Activated CD4-positive, alpha-beta T cell treated with anti-CD3 and anti-CD28 coated beads, Interleukin-2, amount 50 U/mL, for 48 hours (primary cell): ENCODE measurements at places on chromosomes 13 and 19.

GRCh38 chr13:43362556-43362955 is 339.2 kb downstream of the DNAJC15 start:
- DNase-seq: no peak

- DNase-seq: no peak
Measured at GRCh38 chr13:83773961-83774360, 108.3 kb downstream of the SLITRK1 start.

DNA sequence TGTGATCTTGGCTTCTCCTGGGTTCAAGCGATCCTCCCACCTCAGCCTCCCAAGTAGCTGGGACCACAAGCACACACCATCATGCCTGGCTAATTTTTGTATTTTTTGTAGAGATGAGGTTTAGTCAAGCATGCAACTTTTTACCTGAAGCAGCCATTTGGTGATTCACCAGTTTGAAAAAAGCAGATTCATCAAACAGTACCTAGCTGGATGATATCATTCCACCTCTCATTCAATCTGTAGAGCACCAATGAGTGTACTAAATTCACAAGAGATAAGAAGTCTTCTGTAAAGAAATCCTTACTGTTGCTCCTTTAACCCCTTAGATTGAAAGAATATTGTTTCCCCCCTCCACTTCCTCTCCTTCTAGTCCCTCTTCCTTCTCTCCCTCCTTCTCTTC is 261.1 kb upstream of the RFC3 start:
- DNase-seq: no peak

DNA sequence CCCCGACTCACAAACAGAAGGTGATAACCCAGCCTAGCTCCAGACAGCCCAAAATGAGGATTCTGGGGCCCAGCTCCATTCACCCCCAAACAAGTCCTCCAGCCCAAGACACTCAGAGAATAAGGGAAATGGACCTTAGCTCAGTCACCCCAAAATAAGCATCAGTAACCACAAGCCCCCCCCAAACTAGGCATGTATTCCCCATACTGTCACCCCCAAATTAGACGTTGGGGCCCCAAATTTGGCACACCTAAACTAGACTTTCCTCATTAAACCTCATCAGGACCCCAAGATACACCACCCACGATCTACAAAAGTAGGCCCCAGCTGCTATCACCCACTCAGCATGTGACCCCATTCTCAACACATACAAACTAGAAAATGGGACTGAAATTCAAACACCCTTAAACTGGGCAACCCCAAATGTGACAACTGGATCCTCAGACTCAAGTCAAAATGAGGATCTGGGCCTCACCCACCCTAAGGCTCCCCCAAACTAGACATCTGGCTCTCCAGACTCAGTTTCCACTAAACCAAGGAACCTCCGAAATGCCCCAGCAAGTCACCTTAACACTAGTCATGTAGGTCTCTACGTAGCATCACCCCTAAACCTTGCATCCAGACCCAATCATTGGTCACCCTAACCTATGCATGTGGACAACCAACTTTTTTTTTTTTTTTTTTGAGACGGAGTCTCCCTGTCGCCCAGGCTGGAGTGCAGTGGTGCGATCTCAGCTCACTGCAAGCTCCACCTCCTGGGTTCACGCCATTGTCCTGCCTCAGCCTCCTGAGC is 13.4 kb upstream of the ERFL start:
- no peak for DNase-seq

- no peak for DNase-seq
Measured at GRCh38 chr19:52648336-52649016, 10.3 kb upstream of the ZNF83 start.

- DNase-seq: no peak
Measured at GRCh38 chr19:30718707-30719106, 346.5 kb downstream of the ZNF536 start.

GRCh38 chr13:22960827-22961226 is 220.0 kb upstream of the SGCG start:
- no peak for DNase-seq

GRCh38 chr19:23978068-23978467 is 63.4 kb downstream of the ZNF726 start:
- DNase-seq: no peak

- no peak for DNase-seq
Measured at GRCh38 chr13:50208826-50209335, 193.6 kb downstream of the KCNRG start.

DNA sequence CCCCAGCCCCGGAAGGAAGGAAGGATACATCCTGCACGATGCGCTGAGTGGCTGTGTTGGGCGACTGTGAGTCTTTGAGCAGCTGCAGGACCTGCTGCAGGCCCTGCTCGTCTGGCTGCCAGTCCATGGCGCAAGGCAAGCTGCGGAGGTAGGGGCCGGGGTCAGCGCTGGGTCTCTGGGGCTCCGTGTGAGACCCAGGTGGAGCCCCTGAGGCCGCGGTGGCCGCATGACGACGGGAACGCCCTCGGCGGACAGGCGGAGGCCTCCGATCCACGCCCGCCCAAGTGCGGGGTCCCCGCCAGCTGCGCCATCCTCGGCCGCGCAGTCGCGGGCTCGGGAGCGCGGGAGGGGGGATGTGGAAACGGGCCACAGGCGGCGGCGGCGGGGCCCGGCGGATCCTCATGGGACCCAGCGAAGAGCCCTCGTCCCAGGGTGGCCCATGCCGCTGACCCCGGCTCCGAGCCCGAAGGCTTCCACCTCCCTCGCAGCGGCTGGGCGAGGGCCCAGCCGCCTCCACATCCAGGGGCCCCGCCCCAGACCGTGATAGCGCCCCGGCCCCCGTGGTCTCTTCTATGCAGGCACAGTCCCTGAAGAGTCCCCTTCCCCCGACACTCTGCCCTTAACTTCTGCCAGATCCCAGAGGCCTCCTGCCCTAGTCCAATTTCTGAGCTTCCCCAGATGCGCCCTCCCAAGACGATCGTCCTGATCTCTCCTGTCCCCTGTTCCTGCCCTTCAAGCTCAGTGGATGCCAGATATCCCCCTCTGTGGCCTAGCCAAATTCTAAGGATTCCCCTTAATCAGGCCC is 2.7 kb downstream of the TNPO2 start:
- DNase-seq: peak; percentile 25

- DNase-seq: no peak
Measured at GRCh38 chr19:4694211-4694987, 24.3 kb upstream of the MYDGF start.
